ENCODE measurements at places on chromosomes 4 and X.

- DNase-seq = no peak
Measured at GRCh38 chrX:132258509-132258908, 39.3 kb upstream of the RAP2C start.

DNA sequence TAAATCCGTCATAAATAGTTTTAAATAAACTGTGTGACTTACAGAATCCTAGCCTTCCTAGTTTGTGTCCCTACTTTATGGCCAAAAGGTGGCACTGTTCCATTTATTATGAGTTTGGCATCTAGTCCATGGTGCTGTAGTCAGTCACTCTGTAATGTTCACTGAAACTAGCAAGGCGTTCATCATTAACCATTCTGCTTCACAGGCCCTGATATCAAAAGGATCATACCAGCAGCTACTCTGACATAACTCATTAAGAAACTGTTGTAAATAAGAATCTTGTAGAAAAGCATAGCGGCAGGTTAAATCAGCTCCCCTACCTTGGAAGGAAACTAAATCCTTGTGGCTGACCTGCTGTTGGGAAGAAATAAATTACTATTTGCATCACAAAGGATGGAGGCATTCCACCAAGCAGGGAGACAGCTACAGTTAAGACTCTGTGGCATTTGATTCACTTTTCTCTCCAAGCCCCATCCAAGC, 919.6 kb upstream of the DIAPH2 start:
- no peak for DNase-seq

- no peak for DNase-seq
Measured at GRCh38 chr4:38141808-38142500, 181.8 kb downstream of the PTTG2 start.

DNA sequence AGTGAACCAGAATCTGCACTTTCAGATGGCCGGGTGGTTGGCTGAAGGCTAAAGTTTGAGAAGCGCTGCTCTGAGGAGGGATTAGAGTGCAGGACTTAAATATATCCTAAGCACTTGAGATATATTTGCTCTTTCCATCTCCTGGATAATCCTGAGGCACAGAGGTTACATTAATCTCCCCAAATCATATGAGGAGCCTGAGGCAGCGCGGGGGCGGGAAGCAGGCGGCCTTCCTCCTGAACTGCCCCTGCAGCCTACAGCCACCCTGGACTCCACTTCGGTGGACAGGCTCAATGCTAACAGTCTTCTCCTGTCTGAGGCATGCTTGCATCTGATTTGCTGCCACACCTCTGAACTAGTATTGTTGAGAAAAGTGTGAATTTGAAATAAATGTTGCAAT, 72.5 kb downstream of the AFAP1 start:
- DNase-seq = no peak

- no peak for DNase-seq
Measured at GRCh38 chrX:81377329-81377728, 175.4 kb downstream of the SH3BGRL start.

GRCh38 chrX:54980334-54980733, 13.7 kb downstream of the PFKFB1 start:
- DNase-seq = no peak

DNA sequence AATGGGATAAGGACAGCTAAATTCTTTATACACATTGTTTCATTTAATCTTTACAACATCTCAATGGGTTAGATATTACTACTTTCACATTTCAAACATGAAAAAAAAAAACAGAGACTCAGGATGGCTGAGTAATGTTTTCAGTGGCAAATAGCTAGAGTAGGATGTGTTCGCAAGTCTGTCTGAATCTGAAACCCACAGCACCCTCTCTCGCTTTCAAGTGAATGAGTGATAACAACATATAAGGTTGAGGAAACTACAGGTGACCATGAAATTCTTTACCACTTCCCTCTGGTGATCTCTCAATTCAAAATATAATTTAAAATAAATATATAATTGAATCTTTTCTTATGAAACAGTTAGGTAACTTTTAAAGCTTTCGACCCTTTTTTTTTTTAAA, 162.6 kb downstream of the PRR32 start:
- DNase-seq = no peak

DNA sequence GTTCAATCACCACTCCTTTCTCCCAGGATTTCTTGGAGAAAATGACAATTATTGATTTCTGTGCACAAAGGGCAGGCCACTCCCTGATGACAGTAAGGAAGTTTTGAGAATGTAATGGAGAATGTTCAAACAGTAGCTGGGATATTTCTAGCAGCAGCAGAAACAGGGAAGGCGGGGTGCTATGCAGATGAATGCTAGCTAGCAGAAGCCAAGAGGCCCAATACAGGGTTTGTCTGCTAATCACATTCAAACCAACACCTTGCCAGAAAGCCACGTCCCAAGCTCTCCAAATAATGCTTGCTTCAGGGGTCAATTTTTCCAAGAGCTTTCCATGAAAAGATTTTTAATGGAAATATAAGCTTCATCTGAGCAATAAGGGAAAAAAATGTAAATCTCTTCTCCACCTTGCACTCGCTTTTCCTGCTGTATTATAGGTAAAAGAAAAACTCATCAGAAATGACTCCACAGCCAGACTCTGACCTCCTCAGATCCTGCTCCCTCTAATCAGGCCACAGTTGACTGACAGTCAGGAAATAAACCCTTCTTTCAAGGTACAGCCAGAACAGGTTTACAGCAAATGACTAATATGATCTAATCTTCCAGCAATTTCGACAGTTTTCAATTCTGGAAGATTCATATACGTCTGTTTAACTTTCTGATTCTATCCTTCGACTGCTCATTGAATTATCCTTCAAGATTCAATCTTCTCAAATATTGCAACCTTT, 84.7 kb upstream of the PCDH19 start:
- DNase-seq = no peak

DNA sequence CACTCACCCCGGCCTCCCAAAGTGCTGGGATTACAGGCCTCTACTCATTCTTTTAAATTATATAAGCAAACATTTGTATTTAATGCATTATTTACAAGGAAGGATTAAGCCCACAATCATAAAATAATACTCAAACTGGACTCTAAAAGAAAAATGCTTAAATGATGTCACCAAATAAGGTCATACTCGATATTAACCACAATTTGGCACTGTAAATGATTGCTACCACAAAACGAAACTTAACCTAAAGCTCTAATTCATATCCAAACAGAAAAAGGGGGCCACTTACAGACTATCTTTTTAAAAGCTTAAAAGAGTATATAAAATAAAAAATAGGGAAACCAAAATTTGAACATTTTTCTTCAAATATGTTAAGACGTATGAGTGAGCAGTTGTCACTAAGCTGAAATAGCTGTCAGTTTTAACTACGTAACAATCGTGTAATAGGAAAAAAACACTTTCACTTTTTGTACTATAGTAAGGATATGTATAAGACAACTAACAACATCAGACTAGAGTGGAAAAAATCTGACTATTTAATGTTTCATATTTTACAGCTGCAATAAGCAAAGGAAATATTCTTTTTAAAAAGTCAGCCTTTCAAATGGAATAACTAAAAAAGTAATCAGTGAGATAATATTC, 108.2 kb upstream of the GPR34 start:
- DNase-seq = no peak

GRCh38 chr4:111994392-111994791, 150.9 kb upstream of the FAM241A start:
- DNase-seq = no peak

DNA sequence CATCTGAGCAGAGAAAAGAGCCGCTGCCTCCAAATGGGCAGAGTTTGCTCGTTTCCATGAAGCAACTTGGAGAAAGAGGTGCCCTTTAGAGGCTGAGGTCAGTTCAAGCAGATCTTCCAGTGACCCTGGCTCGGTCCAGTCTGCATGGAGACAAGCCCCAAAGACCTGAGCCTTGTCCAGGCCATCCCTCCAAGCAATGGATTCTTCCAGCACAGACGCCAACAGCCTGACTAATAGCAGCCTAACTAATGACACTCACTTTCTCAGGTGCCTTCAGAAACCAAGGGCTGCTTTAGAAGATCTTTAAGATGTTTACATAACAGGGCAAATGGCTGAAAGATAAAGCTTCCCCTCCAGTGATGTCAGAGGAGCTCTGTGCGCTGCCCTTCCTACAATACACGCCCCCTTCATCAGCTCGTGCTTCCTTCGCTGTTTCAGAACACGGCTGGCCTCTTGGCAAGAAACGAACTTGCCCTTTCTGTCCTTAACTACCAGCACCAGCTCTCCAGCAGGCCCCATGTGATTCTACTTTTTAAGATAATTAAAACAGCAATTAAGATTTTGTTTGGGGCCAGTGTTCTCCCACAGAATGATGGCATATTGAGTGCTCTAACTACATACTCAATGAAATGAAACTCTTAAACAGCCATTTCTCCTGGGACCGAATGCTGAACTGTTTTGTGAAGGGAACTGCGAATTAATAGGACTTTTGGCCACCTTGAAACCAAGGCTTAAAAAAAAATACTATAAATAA, 119.0 kb downstream of the GPR143 start:
- no peak for DNase-seq

DNA sequence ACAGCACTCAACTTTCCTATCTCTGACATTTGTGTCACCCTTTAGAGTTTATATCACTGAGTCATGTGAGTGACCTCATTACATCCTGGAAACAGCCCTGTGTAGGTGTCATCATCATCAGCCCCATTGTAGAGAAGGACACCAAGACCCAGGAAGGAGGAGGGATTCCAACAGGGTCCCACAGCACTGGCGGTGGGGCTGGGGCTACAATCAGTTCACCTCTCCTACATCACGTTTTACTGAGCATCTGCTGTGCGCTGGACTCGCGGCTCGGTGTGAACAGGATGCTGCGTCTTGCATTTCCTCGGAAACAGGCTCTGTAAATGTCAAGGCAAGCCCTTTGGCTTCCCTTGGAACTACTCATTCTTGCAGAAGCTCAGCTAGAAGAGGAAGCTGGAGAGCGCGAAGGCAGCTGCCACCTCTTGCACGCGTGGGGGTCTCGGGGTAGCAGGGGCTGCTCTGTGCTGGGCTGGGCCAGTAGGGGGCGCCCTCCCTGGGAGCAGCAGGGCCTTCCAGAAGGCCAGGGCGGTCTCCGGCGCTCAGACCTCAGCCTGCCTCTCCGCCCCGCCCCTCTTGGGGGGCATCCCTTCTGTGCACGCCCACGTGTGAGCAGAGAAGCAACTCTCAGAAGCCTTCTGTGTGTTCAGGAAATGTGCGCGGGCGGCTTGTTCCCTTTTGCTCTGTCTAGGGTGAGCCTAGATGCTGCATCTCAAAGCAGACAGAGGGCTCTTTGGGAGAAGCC, 29.0 kb downstream of the REELD1 start:
- peak; percentile 42 for DNase-seq

DNA sequence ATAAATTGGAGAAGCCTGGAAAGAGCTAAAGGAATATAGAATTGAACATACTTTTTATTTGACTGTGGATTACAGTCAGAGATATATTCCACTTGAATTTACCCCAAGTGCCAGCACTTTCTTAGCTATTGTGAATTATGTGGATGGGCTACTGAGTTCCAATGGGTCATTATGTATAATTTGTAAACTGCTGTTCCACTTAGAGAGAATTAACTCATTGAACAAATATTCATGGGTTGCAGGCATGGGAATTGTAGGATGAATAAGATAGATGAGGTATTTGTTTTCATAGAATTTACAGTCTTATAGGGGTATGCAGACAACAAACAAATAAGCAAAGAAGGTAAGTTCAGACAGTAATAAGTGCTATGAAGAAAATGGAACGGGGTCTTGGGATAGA, 195.7 kb downstream of the SHROOM3 start:
- DNase-seq = no peak

DNA sequence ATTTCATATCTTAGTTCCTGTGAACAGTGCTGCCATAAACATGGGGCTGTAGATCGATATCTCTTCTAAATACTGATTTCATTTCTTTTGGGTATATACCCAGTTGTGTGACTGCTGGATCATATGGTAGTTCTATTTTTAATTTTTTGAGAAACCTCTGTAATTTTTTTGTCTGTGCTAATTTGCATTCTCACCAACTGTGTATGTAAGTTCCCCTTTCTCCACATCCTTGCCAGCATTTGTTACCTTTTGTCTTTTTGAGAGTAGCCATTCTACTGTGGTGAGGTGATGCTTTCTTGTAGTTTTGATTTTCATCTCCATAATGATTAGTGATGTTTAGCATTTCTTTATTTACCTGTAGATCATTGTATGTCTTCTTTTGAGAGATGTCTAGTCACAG, 2086.5 kb upstream of the TENM3 start:
- no peak for DNase-seq

- DNase-seq = no peak
Measured at GRCh38 chr4:12770351-12770750, 713.8 kb downstream of the RAB28 start.

- DNase-seq = no peak
Measured at GRCh38 chrX:87616371-87616770, 98.8 kb downstream of the KLHL4 start.

DNA sequence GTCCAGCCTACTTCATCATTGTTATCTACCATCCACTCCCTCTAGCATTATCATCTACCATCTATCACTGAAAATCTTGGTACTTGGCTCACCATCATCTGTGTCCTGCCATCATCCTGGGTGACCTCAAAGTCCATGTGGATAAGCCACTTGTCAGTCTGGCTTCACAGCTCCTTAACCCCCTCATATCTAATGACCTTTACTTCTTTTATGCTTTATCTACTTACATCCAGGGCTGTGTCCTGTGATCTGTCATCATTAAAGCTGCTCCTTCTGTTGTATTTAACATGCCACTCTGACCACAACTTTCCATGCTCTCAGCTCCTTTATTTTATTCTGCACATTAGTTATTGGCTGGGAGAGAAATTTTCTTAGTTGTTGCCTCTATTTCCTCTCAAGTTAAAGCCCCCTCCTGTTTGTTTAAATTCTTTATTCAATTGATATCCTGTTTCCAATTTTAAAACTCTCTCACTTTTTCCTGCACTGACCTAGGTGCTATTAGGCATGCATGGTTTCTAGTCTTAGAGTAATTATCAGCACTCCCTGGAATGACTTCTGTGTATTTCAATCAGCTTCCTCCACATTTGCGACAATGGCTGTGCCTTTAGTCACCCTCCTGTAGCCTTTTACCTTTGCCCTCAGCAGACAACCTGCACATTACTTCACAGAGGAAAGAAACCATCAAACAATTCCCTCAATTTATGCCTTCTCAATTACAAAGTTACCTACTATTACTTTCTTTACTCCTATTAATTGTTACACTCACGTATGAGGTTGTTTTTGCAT, 8.1 kb upstream of the FABP2 start:
- DNase-seq = no peak

GRCh38 chr4:147530723-147531122, 49.8 kb downstream of the EDNRA start:
- DNase-seq = no peak

GRCh38 chr4:7773401-7774180, 166.1 kb downstream of the AFAP1 start:
- DNase-seq = no peak

GRCh38 chr4:186757696-186758355, 34.2 kb upstream of the FAT1 start:
- no peak for DNase-seq

DNA sequence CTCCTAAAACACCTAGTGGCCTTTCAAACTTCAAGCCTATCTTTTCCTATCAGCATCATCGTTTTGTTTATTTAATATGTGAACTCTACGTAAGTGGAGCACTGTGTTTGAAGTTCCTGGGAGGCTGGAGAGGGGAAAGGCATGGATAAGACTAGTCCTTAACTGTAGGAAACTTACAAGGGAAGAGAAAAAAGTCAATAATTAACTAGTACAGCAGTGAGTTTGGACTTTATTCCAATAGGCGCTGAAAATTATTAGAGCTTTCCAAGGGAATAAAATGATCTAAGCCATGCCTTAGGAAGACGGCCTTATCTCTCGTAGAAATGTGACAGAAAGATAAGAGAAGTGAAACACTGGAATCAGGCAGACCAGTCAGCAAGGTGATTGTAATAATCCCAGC, 55.3 kb downstream of the AMOT start:
- DNase-seq = no peak

All from stimulated activated effector memory CD8-positive, alpha-beta T cell treated with anti-CD3 and anti-CD28 coated beads, Interleukin-12 subunit alpha, Interleukin-12 subunit beta, amount 100 ng/mL, for 72 hours (primary cell).